ENCODE measurements at places on chromosomes 6 and 20.

GRCh38 chr20:59146780-59147565 is 16.6 kb upstream of the ZNF831 start:
- no peak for DNase-seq

GRCh38 chr6:32047855-32048766 is 9.9 kb downstream of the CYP21A2 start:
- DNase-seq: peak; percentile 86

- peak; percentile 40 for DNase-seq
Observed at GRCh38 chr6:134517145-134517658, 199.3 kb upstream of the SGK1 start.

GRCh38 chr6:54291146-54291545 is 17.1 kb upstream of the TINAG start:
- DNase-seq: no peak

DNA sequence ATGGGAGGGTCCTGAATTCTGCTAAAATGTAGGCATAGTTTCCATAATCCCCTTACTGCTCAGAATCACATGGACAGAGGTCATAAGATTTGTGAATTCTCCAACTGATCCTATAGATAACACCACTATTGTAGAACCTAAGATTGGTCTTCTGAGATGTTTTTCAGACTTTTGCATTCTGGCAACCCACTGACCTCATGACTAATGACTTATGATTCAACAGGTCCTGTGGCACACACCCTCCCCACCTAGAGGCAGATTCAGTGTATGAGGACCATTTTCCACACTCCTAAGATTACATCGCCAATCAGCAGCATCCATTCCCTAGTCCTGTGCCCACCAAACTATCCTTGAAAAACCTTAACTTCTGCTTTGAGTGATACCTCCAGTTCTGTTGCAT is 207.2 kb downstream of the BTBD9 start:
- DNase-seq: no peak

DNA sequence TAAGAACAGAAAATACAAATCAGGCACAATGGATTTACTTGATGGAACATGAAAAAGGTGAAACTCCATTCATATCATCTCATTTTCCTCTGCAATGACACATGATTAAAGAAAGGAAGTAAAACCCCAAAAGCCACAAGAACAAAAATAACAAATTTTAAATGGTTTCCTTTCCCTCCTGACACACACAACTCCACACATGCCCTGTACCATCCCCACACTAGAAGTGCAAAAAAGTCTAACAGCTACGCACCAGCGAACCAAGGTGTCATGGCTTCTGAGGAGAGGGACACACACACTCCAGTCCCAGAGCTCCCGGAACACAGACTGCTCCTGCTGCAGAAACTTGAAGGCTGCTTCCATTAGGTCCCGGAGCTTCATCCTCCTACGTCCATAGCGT is 25.3 kb downstream of the MDN1 start:
- DNase-seq: no peak

DNA sequence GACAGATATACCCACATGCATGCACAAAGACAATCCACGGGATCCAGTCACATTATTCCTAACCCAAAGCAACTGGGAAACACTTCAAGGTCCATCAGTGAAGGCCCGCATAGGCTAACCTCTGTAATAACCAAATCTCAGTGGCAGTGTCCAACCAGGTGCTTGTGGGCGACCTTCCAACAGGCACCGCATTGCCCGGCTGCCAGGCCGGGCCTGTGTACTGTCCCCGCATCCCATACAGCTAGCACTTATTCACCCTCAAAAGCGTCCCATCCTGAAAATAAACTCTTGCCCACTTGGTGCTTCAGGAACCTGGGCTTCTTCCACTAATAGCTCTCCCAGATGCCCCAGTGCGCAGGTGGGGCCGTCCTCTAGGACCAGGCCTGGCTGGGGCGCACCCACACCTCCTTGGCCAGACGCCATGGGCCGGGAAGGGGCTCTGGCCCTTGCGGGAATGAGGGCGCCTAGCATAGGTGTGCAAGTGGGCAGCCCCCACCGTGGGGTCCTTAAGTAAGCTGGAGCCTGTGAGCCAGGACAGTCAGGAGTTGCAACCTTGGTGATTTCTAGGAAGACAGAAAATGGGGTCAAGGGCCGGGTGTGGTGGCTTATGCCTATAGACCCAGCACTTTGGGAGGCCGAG is 1.1 kb upstream of the ENTPD6 start:
- no peak for DNase-seq

GRCh38 chr6:149482545-149483333 is 2.1 kb downstream of the ZC3H12D start:
- DNase-seq: peak; percentile 51

GRCh38 chr6:159151266-159151855 is 17.8 kb upstream of the FNDC1 start:
- DNase-seq: peak; percentile 60

- no peak for DNase-seq
Observed at GRCh38 chr6:5164092-5164491, 79.0 kb downstream of the PPP1R3G start.

DNA sequence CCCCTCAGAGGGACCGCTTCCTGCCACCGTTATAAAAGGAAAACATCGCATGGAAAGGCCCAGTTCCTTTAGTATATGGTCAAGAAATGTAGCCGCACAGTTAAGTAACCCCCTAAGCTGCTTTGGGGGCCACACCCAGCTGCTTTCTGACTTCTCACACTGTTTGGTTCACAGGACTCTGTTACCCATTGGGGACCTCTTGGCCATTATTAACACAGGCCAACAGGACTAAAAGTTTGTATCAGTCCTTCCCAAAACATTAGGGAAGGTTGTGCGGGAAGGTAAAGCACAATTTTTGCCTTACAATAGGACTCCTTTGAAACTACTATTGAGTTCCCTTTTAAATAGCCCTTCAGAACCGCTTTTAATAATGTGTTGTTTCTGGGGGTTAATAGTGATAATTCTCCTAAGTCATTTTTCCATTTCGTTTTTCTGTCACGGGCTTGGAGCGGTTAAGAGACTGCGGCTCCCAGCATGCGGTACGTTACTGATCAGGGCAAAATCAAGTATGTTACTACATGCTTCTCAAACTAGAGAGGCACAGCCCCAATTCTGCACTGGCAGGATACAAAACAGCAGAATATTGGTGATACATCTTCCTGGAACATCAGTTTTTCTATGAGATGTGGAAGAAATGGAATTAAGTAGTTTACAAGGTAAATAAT is 668 bp upstream of the RPP40 start:
- DNase-seq: no peak

DNA sequence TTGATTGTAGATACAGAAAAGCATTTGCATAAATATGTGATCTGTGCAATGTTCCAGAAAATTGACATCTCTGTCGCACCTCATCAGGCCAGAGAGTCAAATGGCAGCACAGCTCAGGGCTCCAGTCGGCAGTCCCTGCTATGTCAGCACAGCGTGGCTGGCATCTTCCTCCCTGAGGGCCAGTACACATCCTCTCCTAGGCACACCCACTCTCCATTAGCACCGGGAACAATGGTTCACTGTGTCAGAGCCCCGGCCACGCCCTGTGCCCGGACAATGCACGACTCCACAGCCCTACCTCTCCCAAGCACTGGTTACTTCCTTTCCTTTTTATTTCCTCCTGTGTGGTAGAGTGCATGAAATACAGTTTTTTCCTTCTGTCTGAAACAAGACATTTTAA is 114.9 kb downstream of the FOXC1 start:
- DNase-seq: peak; percentile 45

- DNase-seq: peak; percentile 21
Observed at GRCh38 chr6:72966628-72967280, 258.5 kb downstream of the KHDC1L start.

- no peak for DNase-seq
Observed at GRCh38 chr6:92826633-92827032, 592.7 kb downstream of the EPHA7 start.

DNA sequence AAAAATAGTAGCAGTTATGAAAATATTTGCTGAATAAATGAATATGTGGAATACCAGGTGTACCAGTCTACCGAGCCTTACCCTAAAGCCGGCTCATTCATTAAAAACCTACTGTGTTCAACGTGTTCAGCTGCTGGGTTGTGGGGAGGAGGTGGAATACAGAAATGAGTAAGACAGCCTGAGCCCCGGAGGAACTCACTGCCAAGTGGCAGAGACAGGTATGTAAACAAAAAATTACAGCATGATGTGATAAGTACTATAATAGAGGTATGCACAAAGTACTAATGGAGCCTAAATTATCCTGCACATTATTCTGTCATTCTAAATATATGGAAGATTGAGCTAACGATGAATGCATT is 6.8 kb upstream of the ADTRP start:
- DNase-seq: no peak

GRCh38 chr20:63265891-63266515 is 6.6 kb upstream of the ARFGAP1 start:
- no peak for DNase-seq

GRCh38 chr6:104969785-104970581 is 13.1 kb downstream of the LIN28B start:
- no peak for DNase-seq

DNA sequence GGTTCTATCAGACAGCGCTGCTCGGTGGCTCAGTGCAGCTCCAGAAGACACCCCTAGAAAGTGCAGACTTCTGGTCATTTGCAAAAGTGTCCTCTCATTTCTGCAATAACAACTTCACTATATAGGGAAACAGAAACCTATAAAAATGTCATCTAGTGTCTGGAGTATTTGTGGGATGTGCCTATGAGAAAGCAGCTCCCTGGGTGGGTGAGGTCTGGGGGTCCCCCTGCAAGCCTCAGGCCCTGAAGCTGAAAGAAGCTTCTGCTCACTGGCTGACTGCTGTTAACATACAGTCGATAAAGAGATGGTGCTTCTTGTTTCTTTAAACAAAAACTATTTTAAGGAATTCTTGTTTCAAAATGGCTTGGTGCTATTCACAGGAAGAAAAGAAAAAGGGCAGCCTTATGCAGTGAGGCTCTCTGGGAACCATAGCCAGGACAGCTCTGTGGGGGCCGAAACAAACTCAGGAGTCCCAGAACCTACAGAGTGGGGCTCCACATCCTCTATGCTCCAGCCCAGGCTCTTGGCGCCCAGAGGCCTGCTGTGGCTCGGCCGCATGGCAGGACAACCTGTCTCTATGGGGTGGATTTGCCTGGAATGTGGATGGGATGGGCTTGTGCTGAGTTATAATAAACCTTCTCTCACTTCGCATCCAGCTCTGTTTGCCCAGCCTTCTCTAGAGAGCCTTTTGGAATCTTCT is 109.7 kb downstream of the BANF2 start:
- DNase-seq: no peak

DNA sequence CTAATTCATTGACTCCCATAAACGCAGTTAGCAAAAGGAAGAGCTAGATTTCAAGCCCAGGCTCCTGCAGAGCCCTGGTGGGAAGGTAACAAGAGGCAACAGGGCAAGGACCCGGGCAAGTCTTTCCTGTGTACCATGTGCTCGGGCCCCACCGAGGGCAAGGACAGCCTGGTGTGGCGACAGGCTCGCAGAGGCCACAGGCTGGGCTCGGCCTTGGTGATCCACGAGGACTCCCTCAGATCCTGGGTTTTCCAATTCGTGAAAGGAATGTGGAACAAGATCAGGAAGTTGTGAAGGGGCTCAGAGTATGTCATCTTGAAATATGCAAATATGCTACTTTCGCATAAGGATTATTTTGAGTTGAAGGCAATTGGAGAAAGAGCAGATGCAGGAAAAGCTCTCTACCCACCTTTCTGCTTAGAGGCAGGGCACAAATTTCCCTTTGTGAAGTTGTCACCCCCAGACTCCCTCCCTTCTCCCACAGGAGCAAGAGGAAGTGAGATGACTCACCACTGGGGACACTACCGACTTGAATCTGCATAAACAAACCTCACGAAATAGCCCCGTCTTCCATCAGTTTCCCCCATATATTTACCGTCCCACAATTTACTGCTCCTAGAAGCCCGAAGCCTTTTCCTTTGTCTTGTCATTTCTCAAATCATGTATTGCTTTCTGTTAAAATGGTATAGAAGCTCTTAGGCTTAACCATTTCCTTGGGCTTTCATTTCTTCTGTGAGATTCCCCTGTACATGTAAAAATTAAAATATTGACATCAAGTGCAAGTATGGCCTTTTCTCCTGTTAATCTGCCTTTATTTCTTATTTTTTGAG is 79.0 kb downstream of the PSMG4 start:
- peak; percentile 97 for DNase-seq

DNA sequence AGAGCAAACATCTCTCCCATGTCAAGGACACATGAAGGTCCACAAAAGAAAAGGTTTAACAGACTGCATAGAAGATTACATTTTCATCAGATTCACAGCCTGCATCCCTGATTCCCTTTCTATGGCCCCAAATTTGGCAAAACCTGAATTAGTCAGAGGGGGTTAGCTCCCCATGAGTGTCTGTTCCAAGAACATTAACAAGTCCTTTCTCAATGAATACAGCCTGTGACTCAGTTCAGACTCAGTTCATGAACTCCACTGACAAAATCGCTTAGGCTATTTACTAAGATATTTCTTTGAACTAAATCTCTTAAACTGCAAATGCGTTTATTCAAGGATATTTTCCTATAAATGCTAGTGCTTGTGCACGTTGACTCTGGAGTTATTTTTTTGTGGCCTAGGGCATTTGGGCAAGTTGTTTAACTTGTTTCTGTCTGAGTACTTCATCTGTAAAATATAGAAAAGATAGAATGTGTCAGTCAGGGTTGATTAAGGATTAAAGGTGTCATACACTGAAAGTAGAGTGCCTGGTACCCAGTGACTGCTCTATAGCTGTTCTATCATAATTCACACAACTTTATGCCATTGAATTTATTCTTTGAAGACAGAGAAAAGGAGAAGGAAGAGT is 422.6 kb downstream of the HTR1B start:
- no peak for DNase-seq

DNA sequence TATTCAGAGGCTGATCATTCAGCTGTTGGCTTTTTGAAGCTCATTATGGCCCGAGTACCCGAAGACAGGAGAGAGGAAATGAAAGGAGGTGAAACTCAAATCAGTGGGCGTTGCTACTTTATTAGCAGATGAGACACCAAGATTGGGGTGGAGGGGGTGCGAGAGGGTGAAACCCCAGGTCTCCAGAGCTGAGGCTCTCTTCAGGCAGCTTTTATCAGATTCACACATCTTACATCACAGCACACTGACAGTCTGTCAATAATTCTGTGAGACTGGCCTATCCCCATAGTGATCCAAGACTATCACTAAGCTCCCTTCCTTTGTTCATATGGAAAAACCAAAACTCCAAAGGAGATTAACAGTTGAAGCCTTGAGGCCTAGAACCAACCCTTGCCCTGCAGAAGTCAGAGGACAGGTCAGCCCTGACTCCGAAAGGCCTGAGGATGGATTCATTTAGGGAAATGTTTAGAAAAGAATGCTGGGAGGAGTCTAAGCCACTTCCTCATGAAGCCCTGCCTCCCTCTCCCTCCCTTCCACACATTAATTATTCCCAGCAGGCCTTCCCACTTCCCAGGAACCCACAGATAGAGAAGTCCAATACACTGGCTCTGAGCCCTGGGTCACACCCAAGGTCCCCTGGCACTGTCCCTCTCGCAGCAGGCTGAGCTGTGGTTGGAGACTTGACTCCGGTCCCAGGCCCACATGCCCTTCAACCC is 23.2 kb downstream of the TRERF1 start:
- DNase-seq: no peak

- no peak for DNase-seq
Observed at GRCh38 chr6:54132587-54132986, 21.3 kb downstream of the MLIP start.

- DNase-seq: no peak
Observed at GRCh38 chr6:2165286-2165685, 80.1 kb downstream of the GMDS start.
